ENCODE measurements at places on chromosomes 7 and 10.

DNA sequence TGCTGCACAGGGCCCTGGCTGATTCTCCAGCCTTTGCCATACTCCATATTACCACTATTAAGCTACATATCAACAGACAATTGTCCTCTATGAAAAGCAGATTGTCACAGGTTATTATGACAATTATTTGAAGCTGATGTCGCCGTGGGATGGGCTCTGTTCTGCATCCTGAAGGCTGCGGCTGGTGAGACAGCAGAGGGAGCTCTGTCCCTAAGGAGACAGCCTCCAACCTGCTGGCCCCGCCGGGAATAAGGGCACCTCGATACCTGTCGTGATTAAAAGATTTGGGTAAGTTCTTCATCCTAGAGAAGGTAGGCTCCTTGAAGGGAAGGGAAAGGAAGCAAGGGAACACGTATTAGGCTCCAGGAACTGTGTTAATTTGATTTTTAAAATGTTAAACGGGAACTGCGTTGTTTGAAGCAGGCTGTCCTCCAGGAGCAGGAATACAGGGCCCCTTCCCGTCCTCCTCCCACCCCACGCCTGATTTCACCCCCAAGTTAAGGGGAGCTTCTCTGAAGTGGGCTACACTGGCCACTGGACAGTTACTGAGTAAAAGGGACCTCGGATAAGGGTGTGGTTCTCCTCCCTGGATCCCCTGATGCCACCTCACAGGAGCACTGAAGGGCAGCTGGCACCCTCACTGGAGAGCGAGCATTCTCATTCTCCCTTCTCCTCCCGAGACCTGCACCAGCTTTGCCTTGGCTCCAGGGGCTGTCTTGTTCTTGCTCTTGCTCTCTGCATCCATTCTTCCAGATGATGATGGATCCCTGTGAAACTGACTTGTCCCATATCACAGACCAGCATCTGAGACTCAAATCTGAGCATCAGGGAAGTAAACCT lies 11.8 kb upstream of the TIAL1 start:
- no peak for DNase-seq

DNA sequence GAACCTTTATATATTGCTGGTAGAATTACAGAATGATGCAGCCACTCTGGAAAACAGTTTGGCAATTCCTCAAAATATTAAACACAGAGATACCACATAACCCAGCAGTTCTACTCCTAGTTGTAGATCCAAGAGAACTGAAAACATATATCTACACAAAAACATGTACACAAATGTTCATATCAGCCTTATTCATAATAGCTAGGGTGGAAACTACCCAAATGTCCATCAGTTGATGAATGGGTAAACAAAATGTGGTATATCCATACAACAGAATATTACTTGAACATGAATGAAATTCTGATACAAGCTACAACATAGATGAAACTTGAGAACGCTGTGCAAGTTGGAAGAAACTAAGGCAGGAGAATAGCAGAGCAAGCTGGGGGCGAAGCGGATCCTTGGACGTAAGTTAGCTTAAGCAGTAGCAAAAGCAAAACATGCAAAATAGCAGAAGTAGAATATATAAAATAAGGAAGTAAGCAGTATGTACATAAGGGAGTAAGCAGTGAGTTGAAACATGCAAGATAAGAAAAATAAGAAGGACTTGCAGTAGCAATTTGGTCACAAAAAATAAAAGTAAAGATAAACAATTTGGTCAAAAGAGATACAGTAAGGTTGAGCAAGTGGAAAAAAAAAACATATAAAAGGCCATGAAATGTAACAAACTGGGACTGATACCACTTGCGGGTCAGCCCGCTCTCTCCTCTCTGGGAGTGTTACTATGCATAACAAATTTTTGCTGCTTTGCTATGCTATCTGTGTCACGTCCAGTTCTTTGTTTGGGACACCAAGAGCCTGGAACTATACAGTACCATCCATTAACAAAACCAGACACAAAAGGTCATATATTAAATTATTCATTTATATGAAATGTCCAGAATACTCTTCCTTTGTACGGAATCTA lies 18.0 kb upstream of the HILPDA start:
- no peak for DNase-seq

DNA sequence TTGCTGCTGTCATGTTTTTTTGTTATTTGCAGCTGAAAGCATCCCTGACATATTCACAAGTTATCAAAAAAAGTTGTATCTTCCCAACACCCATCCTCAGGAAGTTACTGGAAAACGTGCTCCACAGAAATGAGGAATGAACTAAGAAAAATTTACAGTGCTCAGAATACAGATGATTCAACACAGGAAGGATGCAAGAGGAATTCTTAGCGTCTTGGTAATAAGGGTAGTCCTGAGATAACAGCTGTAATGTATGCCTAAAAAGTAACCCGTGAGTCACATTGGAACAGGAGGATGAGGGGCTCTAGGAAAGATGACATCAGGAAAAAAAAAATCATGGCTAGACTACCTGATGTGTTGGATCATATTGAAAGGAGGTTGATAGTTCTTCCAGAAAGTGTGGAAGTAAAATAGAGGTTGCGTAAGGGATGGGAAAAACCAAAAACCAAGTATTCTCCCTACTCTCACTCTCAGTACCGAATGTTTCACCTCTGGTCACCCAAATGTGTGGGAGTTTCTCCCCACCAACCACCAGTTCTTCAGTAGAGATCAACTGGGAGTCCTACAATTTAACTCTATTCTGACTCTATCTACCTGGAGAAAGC lies 3.9 kb downstream of the ADAM12 start:
- no peak for DNase-seq

DNA sequence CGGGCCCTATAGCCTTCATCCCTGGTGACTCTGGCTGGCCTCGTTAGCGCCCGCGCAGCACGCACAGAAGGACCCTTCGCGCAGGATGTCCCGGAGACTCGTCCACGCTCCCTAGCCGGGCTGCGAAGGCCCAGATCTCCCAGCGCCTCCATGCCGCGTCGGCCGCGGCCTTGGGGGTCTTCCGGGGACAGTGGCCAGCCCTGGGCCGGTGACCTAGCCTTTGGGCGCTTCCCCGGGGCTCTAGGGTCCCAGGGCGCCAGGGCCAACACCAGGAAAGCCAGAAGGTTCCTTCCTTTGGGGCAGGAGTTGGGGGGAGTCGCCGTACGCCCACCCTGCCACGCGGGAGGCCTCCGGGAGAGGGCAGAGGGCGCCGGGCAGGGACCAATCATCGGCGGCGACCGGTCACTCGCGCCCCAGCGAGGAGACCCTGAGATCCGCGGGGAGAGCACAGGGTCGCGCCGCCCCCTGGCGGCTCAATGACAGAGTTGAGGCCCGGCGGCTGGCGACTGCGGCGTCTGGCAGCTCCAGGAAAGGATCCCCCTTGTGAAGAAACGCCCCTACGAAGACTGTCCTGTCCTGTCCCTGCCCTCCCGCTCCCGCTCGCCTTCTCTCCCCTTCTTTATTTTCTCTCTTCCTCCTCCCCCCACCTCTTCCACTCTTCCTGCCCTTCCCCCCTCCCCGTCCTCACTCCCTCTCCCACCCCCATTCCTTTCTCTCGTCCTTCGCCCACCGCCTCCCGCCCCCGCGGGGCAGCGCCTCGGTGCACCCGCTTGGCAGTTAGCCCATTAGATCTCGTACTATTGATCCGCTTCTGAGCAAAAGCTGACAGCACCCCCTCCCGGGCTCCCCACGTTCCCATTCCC lies 62.3 kb upstream of the LBX1 start:
- peak; percentile 18 for DNase-seq

DNA sequence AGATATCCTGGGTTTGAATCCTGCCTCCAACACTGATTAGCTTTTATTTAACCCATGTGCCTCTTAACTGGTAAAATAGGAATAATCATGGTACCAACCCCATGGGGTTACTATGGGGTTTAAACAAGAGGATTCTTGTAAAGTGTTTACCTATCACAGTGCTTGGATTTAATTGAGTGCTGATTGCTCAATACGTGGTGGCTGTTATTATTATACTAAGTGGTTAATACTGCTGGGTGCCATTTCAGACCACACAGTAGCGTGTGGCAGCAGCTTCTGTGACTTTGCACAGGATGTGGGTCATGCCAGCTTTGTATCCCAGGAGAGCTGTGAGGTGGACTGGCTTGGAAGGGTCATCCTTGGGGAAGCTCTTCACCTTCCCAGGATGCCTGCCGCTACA lies 177.2 kb downstream of the SEC23IP start:
- no peak for DNase-seq

DNA sequence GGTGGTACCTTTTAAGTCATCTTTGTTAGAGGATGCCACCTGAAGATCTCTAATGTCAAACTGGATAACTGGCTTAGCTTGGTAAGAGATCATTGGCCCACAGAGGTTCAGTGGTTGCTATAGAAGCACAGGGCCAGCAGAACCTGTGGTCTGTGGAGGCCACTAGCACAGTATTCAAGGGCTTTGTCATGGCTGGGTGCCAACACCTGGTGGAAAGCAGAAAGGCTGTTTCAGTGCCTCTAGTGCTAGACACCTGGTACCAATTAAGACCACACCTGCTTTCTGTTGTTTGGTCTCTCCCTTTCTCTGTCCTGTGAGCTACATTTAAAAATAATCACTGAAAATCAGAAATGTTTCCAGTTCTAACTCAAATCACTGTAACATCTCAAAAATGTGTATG lies 10.0 kb upstream of the PCGF5 start:
- DNase-seq = no peak

DNA sequence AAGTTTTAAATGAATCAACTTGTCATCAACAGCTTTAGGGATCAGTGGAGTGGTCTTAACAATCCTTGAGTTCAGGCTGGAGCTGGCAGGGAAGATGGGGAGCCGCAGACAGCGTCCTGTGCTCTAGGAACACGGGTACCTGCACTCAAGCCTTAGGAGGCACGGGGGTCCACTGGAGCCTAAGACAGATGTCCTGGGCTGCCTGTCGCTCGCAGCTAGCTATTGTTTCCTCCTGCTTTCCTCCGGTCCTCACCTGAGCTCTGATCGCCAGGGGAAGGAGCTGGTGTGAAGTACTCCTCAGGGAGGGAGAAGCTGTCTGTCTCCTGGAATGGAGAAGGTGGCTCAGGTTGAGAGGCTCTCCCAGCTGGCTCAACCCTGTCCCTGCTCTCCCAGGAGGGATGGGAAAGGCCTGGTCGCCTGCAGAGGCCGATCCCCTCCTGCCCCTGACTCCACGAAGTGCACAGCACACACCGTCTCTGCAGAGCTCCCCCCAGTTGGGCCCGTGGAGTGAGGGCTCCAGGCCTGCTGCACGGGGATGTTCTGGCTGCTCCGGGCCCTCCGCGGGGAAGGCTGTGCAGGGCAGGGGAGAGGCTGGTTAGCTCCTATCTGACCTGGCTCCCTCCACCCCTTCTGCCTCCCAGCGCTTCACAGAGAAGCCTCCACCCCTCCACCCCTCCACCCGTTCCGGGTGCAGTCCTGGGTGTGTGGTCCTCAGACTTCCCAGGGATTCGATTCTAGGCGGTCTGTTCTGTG lies 14.5 kb upstream of the PYROXD2 start:
- no peak for DNase-seq

DNA sequence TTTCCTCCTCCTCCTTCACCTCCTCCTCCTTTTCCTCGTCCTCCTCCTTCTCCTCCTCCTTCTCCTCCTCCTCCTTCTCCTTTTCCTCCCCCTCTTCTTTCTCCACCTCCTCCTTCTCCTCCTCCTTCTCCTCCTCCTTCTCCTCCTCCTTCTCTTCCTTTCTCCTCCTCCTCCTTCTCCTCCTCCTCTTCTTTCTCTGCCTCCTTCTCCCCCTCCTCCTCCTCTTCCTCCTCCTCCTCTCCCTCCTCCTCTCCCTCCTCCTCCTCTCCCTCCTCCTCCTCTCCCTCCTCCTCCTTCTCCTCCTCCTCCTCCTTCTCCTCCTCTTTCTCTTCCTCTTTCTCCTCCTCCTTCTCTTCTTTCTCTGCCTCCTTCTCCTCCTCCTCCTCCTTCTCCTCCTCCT lies 13.6 kb downstream of the PLXNA4 start:
- no peak for DNase-seq

- DNase-seq = no peak
Observed at GRCh38 chr10:60040014-60040662, 133.8 kb upstream of the CCDC6 start.

DNA sequence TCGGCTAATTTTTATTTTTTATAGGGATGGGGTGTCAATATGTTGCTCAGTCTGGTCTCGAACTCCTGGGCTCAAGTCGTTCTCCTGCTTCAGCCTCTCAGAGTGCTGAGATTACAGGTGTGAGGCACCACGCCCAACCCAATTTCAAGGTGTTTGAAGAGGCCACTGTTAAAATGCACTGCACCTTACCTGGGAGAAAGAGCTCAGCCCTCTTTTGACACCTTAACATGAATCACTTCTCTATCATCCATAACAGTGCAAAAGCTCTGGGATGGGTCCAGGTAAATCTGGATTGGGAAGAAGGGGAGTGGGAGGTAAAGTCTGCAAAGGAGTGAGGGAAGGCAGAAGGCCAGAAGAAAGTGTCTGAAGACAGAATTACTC lies 557 bp upstream of the ZNF282 start:
- no peak for DNase-seq

DNA sequence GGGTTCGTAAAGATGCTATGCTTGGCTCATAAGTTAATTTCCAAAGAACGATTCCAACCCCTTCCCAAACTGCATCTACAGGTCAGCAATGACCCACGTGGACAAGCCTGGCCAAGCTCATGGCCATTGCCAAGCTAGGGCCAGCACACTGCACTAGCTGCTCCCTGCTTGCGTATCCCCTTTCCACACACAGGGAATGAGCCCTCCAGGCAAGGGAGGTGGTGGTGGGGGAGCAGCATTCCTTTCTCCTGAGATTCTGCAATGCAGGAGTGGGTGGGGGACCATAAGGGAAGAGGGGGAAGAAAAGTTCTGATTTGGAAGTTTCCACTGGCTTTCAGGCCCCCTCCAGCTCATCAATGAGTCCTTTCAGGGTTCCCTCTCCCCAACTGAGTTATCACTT lies 56.0 kb downstream of the SH3PXD2A start:
- DNase-seq = no peak

DNA sequence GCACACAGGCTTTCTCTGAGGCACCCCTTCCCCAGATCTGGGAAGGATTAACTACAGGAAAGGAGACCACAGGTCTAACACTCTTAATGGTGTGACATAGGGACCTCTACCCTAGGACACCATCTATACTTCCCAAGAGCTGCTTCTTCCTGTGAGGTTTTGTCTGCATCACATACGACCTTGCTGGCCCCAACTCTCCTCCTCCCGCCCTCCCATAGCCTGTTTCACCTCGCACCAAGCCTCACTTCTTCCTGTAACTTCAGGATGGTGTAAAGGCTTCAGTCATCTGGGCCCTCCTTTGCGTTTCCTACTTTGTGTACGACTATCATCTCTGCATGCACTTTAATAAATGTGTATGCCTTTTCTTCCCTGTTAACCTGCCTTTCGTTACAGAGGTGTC lies 274.3 kb downstream of the KLF6 start:
- no peak for DNase-seq

DNA sequence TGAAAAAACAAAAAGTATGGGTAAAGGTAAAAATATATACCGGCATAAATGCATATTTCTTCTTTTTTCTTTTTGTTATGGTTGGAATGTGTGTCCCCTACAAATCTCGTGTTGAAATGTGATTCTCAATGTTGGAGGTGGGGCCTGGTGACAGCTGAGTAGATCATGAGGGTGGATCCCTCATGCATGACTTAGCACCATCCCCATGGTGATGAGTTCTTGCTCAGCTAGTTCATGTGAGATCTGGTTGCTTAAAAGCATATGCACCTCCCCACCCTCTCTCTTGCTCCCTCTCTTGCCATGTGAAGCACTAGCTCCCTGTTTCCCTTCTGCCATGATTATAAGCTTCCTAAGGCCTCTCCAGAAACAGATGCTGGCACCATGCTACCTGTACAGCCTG lies 93.3 kb downstream of the HYCC1 start:
- DNase-seq = no peak
